Mesenteric fat pad (tissue), 1 donor: ENCODE measurements at places on chromosomes 2 and 18. TPM values are rescaled to one million over a fixed set of nuclear protein-coding genes. Genes with fewer than 3 reads are reported as not detected.

Gene OSR1
- 41.6 TPM for total RNA-seq

Gene CYP26B1
- total RNA-seq, result 41.9 TPM

Gene LRRC30
- not detected for total RNA-seq

Gene CYP1B1
- total RNA-seq, result 113 TPM

Gene LYPD6
- total RNA-seq, result not detected

Gene NYAP2
- total RNA-seq, result not detected

Gene ADRA2B
- total RNA-seq, result 1.2 TPM

Gene SCN3A
- total RNA-seq, result 1.3 TPM

Gene FAM168B
- total RNA-seq, result 120 TPM

Gene DOCK10
- 16.0 TPM for total RNA-seq

Gene RFTN2
- 6.8 TPM for total RNA-seq

Gene CROCC2
- total RNA-seq, result not detected

Gene CSRNP3
- total RNA-seq, result 0.51 TPM

Gene TGFA
- 2.2 TPM for total RNA-seq

Gene TWIST2
- total RNA-seq, result 73.9 TPM

Gene ZSWIM2
- total RNA-seq, result 1.2 TPM

- no peak for DNase-seq
Observed at GRCh38 chr2:72183016-72183415, 35.4 kb upstream of the CYP26B1 start.

DNA sequence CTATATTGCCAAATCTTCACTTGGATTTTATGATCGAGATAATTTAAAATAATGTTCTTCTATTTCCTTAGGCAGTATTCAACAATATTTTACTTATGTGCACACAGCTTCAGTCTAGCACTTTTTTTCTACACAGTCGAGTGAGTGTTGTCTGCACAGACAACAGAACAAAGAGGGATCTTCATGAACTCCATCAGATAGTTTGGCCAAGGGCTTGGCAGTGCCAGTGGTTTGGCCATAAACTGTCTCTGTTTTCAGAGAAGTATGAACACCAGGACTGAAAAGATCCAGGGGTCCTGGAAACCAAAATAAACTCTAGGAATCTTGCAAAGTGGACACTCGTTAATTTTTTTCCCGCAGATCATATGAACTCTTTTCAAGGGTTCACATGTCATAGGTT is 547.3 kb downstream of the PLCL1 start:
- no peak for DNase-seq

GRCh38 chr18:40698129-40698528 is 1256.9 kb upstream of the PIK3C3 start:
- DNase-seq, result no peak

GRCh38 chr2:19800796-19801195 is 101.0 kb downstream of the TTC32 start:
- no peak for DNase-seq

DNA sequence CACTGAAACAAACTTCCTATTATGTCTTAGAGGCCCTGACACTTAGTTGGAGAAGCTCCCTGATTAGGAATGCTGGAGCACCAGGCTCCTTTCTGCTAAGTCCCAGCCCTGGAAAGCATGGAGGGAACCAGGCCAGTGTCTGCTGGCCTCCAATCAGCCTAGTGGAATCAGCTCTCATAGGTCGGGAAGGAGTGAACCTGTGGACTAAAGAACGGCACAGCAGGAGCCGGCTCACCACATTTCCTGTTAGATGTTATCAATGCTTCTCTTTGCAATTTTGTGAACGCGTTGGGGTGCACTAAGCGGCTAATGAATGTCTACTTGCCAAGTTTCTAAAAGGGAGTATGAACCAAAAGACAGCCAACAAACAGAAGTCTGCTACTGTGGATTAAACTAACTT is 296.6 kb downstream of the NAPG start:
- no peak for DNase-seq

GRCh38 chr18:63763831-63764600 is 11.2 kb upstream of the SERPINB7 start:
- no peak for DNase-seq

DNA sequence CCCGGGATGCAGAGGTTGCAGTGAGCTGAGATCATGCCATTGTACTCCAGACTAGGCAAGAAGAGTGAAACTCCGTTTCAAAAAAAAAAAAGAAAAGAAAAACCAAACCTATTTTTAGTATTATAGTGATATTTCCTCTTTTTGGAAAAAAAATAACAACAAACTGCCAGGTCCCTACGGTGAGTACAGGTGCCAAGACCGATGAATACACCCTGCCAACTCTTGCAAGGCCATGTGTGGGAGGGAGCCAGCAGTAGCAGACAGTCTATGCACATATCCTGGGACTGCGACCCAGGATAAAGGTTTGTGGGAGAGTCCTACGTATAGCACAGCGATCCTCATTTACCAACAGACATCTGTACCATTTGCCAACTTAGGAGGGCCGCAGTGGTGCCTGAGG is 69.6 kb upstream of the DNMT3A start:
- no peak for DNase-seq

GRCh38 chr18:11689669-11690565 is 853 bp downstream of the GNAL start:
- DNase-seq, result no peak

DNA sequence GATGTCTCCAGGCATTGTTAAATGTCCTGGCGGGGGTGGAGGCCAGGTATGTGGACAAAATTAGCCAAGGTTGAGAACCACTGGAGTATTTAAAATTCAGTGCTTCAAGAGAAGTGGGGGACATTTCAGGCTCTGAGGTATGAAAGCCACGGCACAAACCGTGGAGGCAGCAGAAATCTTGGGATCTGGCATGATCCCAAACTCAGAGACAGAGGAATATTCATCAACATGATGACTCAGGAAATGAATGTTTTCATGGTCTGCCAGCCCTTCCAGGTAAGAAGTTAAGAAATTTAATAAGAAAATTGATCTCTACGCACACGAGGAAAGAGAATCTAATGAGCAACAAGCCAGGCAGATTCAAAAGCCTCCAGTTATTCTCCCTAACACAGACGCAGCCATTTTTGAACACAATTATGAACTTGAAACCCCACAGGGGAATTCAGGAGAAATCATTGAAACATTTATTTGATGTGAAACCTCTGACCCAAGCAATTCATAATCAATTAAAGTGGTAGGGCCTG is 11.3 kb upstream of the GRP start:
- no peak for DNase-seq

GRCh38 chr18:60391571-60392226 is 19.1 kb upstream of the MC4R start:
- no peak for DNase-seq

DNA sequence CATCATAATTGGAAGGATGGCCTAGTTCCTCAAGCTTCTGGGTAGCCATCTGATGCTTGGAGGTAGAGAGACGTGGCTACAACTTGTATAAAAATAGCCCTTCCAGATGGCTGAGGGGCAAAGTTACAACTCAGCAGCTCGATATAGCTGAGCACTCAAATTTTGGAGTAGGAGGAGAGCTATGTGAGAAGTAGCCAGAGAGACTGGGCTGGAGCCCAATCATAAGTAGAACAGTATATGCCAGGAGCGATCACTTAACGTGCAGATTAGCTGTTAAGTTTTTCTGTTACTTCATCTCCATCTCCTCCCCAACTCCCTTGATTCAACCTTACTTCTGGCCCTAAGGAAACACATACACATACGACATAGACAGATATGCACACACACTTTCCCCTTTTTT is 28.8 kb downstream of the CNRIP1 start:
- no peak for DNase-seq

GRCh38 chr2:157890969-157891642 is 15.0 kb upstream of the ACVR1 start:
- DNase-seq, result no peak

GRCh38 chr2:159093497-159093896 is 125.1 kb downstream of the TANC1 start:
- no peak for DNase-seq

- DNase-seq, result no peak
Observed at GRCh38 chr2:58377181-58377580, 136.1 kb upstream of the FANCL start.

DNA sequence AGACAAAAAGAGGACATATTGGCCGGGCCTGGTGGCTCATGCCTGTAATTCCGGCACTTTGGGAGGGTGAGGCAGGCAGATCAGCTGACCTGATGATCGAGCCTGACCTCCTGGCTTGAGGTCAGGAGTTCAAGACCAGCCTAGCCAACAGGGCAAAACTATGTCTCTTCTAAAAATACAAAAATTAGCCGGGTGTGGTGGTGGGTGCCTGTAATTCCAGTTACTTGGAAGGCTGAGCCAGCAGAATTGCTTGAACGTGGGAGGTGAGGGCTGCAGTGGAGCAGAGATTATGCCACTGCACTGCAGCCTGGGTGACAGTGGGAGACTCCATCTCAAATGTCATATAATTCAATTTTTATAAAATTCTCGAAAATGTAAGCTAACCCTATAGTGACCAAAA is 84.5 kb downstream of the SEMA4F start:
- DNase-seq, result no peak

DNA sequence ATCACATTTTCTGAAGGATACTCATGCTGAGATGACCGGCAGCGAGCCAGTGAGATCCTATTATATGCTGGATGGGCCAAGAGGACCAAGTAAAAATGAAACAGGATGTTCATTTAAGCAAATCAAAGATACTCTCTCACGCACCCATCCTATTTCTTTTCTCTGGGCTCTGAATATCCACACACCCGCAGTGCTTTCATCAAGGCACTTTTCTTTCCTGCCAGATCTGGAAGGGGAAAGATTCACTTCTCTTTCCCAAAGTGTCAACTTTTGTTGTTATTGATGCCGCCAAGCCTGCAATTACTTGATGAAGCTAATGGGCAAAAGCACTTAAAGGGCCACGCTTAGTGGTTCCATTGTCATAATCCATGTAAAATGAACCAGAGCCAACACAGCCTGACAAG is 191.9 kb upstream of the CHAC2 start:
- no peak for DNase-seq

DNA sequence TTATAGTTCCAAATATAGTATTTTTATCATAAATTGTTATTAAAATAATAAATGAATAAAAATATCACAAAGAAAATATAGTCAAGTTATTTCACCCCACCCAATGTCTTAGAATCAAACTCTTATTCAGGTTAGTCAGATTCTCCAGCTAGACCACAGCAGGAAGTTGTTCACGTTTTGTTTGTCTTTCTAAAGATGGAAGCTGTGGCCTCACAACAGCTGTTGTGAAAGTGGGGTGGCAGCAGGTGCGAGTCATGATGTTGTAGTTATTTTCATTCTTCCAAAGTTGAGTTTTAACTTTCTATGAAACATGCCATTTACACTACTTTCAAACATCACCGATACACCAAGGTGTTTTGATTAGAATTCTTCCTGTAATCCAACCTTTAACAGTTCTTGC is 272.9 kb downstream of the SLC8A1 start:
- no peak for DNase-seq

DNA sequence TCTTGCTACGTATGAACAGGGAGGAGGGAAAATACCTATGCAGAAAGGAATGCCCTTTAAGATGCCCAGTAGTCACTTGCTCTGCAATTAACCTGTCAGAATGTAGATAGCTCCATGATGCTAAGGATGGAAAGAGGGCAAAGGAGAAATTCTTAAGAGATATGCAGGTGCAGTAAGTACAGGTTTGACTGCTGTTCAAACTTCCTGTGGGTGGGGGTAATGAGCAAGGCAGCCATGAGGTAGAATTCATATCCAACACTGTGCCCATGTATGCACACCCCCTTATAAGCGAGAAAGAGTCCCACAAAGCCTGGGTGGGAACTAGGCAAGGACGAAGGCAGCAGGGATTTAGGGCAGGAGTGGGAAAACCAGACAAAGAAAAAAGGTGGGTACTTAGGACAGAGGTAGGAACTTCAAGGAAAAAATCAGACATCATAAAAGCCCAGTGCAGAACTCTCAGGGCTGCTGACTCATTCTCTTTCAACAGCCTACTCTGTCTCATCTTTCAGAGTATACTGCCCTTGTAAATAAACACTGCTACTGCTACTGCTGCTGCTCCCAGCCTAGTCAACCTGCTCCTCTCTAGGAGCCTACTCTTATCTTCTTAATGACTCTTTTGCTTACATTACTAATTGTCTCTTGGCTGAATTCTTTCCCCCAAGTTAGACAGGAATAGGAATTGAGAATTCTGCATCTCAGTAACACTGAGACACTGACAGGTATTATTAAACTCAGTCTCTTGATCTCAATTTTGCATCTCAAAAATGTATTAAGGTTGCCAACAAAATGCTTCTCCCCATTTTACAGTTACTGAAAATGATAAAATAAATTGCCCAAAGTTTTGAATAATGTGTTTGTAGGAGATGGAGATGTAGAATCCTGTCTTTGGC is 189.0 kb downstream of the PTH2R start:
- no peak for DNase-seq

DNA sequence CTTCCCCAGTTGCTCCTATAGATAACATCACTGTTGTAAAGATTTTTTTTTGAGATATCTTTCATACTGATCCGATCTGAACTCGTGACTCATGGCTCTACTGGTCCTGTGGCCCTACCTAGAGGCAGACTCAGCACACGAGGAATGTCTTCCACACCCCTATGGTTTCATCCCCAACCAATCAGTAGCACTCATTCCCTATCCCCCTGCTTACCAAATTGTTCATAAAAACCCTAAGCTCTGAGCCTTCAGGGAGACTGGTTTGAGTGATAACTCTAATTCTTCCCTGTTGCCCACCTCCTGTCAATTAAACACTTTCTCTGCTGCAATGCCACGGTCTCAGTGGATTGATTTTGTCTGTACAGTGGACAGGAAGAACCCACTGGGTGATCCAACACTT is 4.2 kb upstream of the SAP130 start:
- DNase-seq, result no peak

DNA sequence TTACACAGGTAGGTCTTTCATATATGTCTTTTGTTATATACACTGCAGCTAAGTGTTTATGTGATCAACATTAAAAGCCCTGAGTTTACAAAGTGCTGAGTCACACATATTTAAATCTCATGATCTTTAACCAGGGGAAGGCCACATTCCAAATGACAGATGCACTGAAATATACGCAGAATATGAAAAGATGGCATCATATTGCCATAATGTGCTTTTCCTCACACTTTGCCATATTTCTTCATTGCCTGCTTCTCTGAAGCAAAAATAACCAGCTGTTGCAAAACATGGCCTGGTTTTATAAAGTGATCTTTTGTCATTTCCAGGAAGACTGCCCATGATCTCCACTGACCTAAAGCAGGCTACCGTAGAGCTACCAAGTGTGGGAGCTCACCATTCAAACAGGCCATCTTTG is 93.5 kb upstream of the MAPRE2 start:
- no peak for DNase-seq

- no peak for DNase-seq
Observed at GRCh38 chr18:11290786-11291185, 141.4 kb upstream of the PIEZO2 start.

- DNase-seq, result no peak
Observed at GRCh38 chr2:77479895-77480294, 42.3 kb downstream of the LRRTM4 start.

- no peak for DNase-seq
Observed at GRCh38 chr18:61765097-61765496, 127.7 kb downstream of the RNF152 start.

DNA sequence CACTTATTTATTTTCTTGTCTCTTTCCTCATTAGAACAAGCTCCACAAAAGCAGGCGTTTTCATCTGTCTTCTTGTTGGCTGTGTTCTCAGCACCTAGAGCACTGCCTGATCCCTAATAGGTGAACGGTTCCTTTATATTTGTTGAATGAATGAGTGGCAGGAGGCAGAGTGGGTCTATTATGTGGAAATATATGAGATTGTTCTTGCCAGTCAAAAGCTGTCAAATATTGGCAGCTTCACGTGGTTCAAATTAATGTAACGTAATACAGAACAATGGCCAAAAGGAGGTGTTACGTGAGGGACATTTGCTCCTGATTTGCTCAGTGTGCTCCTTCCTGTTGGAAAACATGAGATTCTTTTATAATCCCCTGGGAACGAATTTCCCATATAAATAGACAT is 8.5 kb upstream of the ARHGAP25 start:
- no peak for DNase-seq
